ENCODE measurements at places on chromosomes 4 and X.

- DNase-seq: no peak
Measured at GRCh38 chr4:73871511-73872310, 2.5 kb downstream of the CXCL1 start.

GRCh38 chrX:70338290-70338689 is 48.4 kb downstream of the KIF4A start:
- no peak for DNase-seq

DNA sequence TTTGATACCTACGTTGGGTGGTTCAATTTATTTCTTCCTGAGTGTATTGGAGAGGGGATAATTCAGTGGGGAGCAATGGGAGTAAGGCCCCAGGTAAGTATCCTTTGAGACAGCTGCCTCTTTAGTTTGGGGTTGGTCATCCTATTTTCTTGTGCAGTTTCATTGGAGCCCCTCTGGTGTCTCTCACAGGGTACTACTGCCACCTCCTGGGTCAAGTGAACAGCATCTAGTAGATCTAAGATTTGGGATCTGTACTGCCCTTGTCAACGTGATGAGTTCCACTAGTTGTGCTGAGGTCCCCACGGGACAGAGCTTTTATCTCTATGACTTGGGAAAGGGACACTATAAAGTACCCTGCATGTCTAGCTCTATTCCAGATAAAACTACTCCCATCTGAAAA is 80.6 kb downstream of the PBDC1 start:
- DNase-seq: peak; percentile 56

- DNase-seq: peak; percentile 49
Measured at GRCh38 chr4:152485726-152486276, 50.1 kb downstream of the FBXW7 start.

- no peak for DNase-seq
Measured at GRCh38 chr4:116387937-116388474, 697.4 kb downstream of the TRAM1L1 start.

DNA sequence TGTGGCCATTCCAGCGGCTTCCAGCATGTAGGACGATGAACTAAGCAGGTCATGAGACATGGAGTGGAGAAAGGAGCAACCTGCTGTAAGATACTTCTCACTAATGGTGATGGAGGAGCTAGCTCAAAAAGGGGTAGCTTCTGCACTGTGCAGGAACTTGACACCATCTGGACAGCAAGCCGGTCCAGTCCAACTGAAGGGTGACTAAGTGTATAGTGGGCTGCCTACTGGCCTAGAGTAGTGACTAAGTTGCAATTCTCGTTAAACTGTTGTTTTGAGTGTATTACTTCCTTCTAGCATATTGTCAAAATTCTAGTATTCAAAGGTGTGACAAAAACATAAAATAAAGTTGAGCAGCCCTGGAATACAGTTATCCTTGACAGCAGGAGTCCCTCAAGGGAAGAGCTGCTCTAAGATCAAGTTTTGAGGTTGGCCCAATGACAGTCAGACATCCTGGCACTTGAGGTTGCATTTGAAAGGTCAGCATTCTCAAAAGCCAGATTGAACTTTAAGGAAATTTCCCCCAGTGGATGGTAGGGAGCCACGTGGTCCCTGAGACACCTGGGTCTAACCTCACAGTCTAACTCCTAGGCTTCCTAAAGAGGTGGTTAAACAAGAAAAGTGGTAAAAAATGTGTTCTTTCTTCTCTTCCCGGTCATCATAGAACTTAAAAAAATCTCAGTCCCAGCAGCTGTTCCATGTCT is 8.0 kb downstream of the CETN2 start:
- DNase-seq: no peak

- DNase-seq: no peak
Measured at GRCh38 chrX:155086961-155087735, 15.8 kb downstream of the BRCC3 start.
